ENCODE measurements at places on chromosomes 7 and 10.

DNA sequence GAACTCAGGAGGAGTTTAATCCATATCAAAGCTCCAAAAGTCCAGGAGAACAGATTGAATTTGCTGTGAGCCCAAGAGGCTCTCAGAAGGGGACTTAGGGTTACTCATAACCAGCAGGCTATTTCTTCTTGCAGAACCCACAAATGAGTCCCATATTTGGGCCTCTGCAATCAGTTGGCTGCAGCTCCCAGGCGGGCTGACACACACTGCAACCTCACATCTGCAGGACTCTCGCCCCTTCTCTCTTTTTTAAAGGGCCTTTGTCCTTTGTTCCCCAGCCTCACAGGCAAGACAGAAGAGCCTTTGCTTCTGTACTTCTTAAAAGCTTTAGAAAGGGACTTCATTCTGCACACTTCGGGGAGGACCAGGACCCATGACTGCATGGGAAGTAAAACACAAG, 26.7 kb downstream of the CREB3L2 start:
- no peak for DNase-seq

DNA sequence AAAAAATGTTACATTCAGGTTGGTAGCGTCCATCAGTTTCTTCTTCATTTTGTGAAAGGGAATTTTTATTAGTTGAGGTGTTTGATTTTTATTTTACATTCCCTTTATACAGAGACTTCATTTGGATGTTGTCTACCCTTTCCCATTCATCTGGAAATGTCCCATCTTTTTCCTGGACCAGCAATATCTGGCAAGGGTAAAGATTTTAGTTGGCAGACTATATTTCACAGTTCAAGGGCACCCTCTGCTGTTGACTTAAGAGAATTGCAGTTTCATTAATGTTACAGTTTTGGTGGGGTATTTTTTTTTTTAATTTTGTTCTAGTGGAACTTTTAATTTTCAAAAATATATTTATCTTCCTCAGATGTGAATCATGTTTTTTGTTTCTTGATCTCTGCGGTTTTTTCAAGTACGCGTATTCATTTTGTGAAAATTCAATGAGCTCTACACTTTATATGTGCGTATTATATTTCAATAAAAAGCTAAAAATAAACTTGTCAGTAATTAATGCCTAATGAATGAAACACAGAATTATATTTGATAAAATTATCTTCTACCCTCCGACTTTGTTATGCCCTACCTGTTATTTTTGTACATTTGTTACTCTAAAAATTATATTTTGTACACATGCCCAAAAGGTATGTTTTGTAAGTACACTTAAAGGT, 97.9 kb upstream of the KLF14 start:
- DNase-seq: no peak

DNA sequence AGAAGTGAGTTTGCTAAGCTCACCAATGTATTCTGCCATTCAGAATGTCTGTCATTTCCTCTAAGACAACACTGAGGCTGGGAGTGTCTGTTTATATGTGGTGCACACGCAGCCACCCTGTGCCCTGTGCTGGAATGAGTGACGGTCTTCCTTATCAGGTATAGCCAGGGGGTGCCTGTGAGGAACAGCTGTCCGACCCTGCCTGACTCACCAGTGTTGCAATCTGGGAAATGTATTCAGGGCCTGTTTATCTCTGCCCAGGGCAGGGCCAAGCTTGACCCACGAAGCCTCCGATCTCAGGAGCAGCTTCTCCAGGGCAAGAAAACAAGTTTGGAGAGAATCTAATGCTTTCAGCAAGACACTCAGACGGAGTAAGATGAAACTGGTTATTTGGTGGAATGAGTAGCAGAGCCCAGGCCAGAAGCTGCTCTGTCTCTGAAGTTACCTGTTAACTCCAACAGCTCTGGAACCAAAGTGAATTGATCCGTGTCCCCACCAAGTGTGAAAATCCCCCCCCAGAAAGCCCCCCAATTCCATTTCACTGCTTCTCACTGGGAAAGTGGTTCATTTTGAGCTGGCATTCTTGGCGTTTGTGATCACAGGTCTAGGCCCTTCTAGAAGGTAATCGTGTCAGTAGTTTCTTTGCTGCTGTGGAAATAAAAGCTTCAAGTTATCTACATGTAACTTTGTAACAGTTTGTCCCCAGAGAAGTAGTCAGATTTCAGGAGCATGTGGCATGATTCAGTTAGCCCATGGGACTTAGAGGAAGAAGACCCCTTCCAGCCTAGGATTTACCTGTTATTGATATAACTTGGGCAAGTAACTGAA, 6.1 kb upstream of the UBE2H start:
- no peak for DNase-seq

DNA sequence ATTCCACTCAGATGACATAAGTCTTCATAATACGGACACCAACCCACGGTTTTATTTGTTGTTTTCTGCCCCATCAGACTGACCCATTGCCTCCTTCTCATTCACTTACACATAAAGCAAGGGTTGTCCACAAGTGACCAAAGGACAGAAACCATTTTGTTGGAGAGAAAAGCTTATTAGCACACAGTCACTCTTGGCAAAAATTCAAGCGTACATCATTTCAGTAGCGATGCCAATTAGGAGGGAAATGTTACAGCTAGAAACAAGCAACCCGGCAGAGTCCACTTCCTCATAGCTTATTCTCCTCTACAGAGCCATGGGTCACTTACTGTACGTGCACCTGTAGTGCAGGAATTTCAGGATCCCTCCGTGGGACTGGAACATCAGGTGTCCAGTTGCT, 23.0 kb downstream of the ABLIM1 start:
- DNase-seq: no peak

DNA sequence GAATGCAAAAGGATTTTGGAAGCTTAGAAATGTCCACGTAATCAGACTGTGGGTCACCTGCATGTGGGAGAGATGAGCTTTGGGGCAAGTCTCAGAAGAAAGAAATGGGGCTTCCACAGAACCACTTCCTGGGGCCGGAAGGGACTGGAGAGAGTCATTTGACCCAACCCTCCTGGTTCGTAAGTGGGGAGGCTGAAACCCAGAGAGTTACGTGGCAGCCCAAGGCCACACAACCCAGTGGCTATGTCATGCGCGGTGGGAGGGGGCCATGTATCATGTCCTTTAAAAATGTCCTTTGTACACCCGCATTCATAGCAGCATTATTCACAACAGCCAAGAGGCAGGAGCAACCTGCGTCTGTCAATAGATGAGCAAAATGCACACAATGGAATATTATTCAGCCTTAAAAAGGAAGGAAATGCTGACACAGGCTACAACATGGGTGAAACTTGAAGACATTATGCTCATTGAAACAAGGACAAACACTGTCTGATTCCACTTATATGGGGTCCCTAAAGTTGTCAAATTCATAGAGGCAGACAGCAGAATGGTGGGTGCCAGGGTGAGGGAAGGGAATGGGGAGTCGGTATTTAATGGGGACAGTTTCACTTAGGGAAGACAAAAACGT, 15.1 kb downstream of the CAMK2B start:
- DNase-seq: no peak

Data from activated T-helper 1 cell treated with anti-CD3 and anti-CD28 coated beads, Interleukin-2, amount 50 U/mL, for 16 hours (primary cell).